ENCODE measurements at places on chromosomes 7 and 10.

DNA sequence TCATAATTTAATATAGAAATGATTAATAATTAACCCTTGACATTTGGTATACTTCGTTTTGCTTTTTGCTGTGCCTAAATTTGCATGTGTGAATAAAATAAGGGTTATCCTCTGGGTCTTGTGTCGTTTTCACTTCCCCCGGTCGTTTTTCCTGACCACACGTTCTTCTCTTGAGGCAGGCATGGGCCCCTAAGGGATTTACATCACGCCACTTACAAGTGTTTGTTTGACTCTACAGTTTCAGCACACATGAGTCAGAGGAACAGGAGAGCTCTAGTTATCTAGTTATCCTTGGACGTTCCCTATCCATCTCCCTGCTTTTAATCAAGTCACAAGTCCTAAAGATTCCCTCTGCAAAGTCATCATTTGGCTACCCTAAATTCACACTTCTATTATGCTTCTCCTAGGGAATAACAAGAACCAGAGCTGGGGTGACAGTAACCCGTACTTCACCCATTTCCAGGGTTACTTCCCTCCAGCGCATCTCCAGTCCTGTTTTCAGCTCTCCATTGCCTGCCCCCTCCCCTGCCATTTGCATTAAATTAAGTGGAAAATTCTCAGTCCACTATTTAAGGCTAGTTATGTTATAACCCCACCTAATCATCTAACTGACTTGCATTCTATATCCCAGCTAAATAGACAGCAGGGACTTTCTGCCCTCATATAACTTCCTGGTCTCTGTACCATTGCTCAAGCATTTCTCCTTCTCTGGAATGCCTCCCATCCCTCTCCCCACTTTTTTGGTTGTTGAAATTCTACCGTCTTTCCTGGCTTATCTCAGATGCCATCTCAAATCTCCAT lies 206.9 kb downstream of the PTEN start:
- DNase-seq, result no peak

DNA sequence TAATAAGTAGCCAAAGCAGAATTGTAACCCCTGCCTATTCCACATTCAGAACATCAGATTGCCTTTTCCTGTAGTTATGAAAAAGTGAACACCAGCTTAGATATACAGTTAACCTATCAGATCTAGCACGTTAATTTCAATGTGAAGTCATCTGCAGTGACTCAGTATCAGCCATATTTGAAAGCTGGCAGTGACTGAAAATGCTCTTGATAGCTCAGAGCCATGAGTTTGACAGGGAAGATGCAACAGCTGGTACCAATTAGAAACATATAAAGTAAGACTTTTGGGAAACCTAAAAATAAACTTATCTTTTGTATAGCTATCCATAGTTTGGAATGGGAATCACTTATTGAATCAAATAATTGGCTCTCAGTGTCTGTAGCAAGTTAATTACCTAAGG lies 284.1 kb upstream of the NPSR1 start:
- DNase-seq, result no peak

DNA sequence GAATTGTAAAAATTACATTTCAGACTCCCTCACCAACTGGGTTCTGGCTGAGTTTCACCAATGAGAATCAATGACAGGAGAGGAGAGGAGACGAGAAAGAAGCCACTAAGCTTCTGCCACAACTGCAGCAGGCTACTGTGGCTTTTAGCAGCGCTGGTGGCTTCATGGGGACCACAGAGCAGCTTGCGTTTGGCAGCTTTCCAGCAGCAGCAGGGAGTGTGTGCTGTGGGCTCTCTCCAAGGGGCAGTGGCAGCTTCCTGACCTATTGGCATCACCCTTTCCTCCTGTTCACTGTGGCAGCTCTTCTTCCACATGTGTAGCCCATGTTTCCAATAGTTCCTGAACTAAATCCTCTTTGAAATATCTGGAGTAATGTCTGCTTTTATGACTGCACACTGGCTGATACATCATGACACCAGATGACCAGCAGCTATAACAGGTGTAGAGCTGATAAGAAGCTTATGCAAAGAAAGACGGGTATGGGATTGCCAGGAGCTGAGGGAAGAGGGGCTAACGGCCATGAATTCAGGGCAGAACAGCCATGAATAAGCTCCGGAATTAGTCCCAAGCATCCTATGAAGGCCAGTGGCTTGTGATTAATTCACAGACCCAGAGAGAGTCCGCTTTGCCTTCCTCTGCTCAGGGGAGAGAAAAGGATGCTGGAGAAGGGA lies 46.8 kb downstream of the KCNH2 start:
- no peak for DNase-seq

- DNase-seq, result no peak
These were observed 25.9 kb upstream of the PTPRN2 start for GRCh38 chr7:158613481-158613880.

DNA sequence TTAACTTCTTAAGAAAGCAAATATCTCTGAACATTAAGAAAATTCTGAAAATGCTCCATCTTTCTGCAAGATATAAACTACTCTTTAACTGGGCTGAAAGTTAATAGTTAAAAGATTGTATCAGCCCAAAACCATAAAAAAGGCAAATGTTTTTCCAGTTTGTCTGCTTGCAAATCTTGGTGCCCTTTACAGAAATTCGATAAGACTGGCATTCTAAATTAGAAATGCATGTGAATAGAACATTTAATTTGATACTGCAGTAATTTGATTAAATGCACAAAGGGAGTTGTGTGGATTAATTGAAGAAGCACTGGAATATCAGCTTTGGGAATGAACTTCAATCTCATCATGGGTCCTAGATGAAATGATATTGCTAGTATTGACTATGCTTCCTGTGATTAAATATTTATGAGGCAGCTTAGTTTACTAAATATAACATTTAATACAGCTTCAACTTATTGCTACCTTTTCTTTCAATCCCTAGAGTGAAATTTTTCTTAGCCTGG lies 78.4 kb downstream of the IQUB start:
- DNase-seq, result no peak

DNA sequence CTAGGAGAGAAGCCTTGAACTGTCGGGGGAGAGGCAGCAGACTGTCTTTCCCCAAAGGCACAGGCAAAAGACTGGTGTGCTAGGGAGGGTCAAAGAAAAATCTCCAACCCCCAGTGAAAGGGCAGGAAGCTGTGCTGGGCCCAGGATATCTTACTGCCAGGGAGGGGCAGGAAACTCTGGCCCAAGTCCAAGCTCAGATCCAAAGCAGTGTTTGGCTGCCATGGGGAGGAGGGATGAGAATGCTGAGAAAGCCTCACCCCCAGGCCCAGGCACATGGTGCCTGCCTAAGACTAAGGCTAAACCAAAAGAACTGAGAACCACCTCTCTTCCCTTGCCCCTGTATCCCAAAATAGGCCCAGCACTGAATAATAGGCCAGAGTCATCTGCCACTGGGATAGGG lies 171.2 kb downstream of the PLPP4 start:
- DNase-seq, result no peak

GRCh38 chr10:986137-986825 lies 2.0 kb upstream of the GTPBP4 start:
- DNase-seq, result no peak

DNA sequence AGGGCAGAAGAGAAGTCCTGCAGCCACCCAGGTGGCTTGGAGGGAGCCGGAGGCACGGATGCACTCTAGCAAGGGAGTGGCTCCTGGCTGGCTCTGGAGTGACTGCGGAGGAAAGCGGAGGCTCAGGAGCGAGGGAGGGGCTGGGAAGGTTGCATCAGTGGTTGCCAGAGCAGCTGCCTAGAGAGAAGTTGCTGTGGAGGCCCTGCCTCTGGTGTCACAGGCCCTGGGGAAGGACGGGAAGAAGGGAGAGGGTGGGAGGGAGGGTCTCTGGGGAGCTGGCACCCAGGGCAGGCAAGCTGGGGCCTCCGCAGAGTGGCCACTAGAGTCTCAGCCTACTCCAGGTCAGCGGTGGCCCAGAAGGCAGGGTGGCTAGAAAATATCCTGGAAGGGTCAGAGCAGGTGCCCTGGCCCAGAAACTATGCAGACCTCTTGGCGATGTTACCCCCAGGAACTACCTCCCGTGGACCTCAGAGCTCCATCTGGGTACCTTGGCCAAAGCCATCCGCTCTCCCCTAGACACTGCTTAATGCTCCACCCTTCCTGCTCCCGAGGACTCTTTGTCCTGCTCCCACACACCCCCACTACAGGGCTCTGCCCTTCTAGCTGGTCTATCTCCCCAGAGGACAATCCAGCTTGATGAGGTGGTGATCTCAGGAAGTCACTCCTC lies 164.3 kb downstream of the NRF1 start:
- no peak for DNase-seq

DNA sequence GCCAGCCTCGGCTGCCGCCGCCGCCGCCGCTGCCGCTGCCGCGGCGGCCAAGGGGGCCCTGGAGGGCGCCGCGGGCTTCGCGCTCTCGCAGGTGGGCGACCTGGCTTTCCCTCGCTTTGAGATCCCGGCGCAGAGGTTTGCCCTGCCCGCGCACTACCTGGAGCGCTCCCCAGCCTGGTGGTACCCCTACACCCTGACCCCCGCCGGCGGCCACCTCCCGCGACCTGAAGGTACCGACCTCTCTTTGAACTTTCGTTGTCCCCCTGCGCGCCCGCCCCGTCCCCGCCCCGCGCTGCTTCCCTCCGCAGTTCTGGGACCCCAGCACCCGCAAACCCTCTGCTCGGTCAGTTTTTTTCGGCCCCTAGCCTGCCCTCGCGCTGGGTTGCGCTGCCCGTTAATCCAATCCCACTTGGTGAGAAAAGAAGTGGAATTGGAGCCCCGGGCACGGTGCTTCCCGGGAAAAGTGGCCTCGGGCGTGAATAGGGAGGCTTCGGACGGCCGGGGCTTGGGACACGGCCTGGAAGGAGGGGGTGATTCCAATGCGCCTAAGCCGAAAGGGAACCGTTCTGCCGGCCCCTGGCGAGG lies 543 bp downstream of the HMX3 start:
- DNase-seq, result no peak
